ENCODE measurements at places on chromosomes 5 and 9. TPM values are rescaled to one million over a fixed set of nuclear protein-coding genes. Genes with fewer than 3 reads are reported as not detected.

DNA sequence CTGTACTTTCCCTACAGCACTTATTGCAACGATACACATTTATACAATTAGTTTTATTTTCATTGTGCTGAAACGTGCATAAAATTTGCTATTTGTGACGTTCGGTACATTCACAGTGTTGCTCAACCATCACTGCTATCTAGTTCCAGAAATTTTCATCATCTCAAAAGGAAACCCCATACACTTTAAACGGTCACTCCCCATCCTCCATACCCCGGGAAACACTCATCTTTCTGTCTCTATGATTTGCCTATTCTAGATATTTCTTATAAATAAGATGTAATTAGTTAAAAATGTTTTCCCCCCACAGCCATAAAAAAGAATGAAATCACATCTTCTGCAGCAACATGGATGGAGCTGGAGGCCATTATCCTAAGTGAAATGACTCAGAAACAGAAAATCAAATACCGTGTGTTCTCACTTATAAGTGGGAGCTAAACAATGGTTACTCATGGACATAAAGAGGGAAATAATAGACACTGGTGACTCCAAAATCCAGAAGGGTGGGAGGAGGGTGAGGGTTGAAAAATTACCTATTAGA is 40.2 kb upstream of the TEX48 start:
- peak overlapping the region; percentile 66 for H3K27ac ChIP-seq
- no peak overlapping the region for H3K4me3 ChIP-seq
- no peak for DNase-seq
- H3K36me3 ChIP-seq, result no peaks in the 10 kb centered on the region
- H3K27me3 ChIP-seq, result no peaks in the 10 kb centered on the region

DNA sequence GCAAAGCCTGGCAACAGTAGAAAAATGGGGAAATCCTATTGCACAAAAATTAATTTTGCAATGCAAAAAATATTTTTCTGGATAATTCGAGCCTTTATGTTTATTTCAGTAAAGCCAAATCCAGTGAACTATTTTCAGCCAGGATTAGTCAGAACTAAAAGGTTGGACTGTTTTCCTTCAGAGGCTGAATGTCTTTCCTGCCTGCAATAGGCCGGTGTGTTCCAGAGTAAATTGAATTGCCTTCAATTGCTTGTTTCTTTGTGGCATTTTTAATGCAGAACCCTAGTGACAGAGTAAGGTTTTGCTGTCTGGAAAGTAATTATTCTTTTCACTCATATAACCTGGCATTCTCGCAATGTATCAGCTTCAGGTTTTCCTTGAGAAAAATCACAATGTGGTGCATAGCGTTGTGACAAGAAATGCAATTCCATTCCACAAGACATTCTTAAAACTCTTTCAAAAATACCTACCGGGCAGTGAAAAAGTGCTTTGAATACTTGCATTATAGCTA is 183.7 kb downstream of the GLIS3 start:
- peaks cover 10% of the 10 kb centered on the region for H3K4me1 ChIP-seq
- no peaks in the 10 kb centered on the region for H3K27me3 ChIP-seq
- H3K4me3 ChIP-seq, result no peak overlapping the region
- no peak overlapping the region for H3K27ac ChIP-seq
- DNase-seq, result no peak

- no peak overlapping the region for H3K27ac ChIP-seq
- H3K4me1 ChIP-seq, result no peaks in the 10 kb centered on the region
- no peaks in the 10 kb centered on the region for H3K27me3 ChIP-seq
- DNase-seq, result no peak
- H3K4me3 ChIP-seq, result no peak overlapping the region
Observed at GRCh38 chr5:171796436-171796835, 10.8 kb downstream of the SMIM23 start.

DNA sequence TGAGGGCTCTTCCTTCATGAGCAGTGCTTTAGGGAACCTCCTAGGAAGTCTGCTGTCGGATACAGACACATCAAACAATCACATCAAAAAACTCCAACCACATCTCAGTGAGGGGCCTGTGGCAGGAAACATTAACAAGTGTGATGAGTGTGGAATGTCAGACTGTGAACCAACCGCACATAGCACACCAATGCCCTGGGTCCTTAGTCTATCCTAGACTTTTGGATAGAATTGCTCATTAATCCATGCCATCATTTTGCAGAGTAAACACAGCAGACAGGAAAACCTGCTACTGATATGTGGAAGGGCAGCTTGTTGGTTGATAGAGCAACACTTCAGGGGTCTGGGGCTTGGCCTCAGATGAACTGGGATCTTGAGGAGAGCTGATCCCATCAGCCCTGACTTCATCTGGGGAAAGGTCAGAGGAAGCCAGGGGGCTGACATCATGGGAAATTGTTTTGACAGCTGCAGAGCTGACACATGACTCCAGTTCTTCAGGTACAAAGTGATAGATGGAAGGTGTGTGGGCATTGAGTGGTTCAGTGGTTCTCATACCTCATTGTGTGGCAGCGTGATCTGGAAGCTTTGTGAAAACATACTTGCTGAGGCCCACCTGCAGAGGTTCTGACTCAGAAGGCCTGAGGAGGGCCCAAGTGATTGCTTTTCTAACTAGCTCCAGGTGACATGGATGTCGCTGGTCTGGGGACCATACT is 193.3 kb downstream of the DIRAS2 start:
- no peaks in the 10 kb centered on the region for H3K4me1 ChIP-seq
- H3K27me3 ChIP-seq, result no peaks in the 10 kb centered on the region
- no peak overlapping the region for H3K4me3 ChIP-seq
- no peak overlapping the region for H3K27ac ChIP-seq

DNA sequence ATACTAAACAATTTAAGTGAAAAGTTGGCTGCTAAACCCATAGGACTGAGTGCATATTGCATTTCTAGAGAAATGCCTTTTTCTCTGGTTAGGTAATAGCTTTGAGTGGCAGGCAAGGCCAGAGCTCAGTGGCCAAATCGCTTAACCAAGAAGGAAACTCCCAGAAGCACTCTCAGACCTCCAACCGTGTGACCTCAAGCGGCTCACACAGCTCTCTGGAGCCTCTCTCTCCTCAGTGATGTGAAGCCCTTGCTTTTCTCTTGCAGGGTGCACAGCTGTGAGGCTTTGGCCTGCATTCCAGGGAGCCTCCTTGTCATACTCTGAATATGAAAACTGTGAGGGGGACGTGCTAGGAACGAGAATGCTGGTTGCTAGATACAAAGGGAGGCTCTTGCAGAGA is 106.7 kb downstream of the INSYN2B start:
- H3K4me3 ChIP-seq, result no peak overlapping the region
- H3K4me1 ChIP-seq, result no peaks in the 10 kb centered on the region
- no peaks in the 10 kb centered on the region for H3K27me3 ChIP-seq

DNA sequence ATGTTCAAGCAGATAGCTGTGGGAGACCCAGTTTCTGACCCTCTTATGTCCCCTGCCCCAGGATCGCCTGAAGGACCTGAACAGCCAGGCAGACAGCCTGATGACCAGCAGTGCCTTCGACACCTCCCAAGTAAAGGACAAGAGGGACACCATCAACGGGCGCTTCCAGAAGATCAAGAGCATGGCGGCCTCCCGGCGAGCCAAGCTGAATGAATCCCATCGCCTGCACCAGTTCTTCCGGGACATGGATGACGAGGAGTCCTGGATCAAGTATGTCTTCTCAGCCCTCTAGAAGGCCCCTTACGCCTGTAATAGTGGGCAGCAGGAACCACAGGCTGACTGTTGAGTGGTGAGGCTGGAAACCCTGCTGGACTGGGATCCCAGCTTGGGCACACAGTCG is 41.1 kb downstream of the DYNC2I2 start:
- no peak overlapping the region for H3K27ac ChIP-seq
- no peak for DNase-seq
- H3K36me3 ChIP-seq, result peaks cover 92% of the 10 kb centered on the region
- no peaks in the 10 kb centered on the region for H3K27me3 ChIP-seq
- H3K4me3 ChIP-seq, result no peak overlapping the region

FBP1 gene
- polyA plus RNA-seq, result 259 TPM

ADRB2 gene
- 0.57 TPM for polyA plus RNA-seq

NEUROG1 gene
- polyA plus RNA-seq, result not detected

CWC27 gene
- polyA plus RNA-seq, result 20.8 TPM

ORM2 gene
- polyA plus RNA-seq, result not detected
